ENCODE measurements at places on chromosomes 13 and 19.

DNA sequence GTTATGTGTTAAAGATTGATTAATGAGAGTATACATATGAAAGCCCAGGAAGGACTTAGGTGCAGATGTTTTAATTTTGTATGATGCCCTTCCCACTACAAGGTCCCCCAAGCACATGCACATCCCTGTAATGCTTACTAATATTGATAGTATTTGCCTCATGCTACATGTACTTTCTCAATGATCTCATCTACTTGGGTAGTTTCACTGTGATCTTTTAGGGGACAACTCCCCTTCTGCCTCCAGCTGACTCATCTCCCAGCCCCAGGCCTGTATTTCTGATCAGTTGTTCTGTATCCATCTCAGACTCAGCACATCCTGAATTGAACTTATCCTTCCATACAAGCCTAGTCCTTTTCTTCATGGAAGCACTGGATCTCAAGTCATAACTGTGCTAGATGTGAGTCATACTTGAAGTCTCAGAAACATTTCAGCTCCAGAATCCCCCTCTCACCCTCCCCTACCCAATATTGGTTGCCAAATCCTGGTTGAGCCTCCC lies 49.4 kb upstream of the INTS6 start:
- no peak for DNase-seq

GRCh38 chr19:34120141-34120540 lies 52.2 kb upstream of the LSM14A start:
- no peak for DNase-seq

- peak; percentile 84 for DNase-seq
Observed at GRCh38 chr19:44626048-44626624, 12.8 kb downstream of the IGSF23 start.

GRCh38 chr19:13051557-13052165 lies 51.0 kb downstream of the LYL1 start:
- no peak for DNase-seq

- DNase-seq, result no peak
Observed at GRCh38 chr19:31783592-31783991, 434.4 kb upstream of the TSHZ3 start.
